ENCODE measurements at places on chromosomes 2 and 18.

- no peak for DNase-seq
These were observed 63.3 kb upstream of the CDCA7 start for GRCh38 chr2:173291412-173291811.

- no peak for DNase-seq
These were observed 53.5 kb upstream of the CYP1B1 start for GRCh38 chr2:38129481-38129880.

DNA sequence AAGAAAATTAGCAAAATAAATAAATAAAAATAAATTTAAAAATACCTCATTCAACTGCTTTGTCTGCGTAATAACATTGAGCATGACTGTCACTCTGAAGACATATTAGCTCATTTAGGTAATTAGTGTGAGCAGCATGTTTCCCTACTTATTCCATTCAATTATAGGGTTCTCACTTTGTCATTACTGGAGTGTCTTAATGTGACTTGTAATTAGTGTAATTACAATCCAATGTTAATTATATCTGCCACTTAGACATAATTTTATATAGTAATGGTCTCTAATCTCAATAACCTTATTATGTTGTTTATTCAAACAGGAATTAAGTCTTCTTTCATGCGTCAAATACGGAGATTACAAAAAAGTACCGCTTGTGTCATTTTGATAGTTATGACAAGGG lies 893.9 kb upstream of the ACVR2A start:
- DNase-seq = no peak

DNA sequence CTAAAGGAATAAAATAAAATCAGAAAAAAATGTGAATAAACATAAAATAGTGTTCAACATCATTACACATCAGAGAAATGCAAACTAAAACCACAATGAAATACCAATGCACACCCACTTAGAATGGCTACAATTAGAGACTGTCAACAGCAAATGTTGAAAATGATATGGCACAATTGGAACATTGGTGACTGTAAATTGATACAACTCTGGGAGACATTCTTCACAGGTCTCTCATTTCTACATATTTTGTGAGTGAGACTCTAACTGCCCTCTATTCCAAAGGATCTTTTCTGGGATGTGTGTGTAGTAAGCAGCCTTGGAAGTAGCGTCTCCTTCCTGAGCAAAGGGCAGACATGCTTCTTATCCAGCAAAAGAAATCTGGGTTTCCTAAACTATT lies 323.0 kb downstream of the FBXO15 start:
- no peak for DNase-seq

DNA sequence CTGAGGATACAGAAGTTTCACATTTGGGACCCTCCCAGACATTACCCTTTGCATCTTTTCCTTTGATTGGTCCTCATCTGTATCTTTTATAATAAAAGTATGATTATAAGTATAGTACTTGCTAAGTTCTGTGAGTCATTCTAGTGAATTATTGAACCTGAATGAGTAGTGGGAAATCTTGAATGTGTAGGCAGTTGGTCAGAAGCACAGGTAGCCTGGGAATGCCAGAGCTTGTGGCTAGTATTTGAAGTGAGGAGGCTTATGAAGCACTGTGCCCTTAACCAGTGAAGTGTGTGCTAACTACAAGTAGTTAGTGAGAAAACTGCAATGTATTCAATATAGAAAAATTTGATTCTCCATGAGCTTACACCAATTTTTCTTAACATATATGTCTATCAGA lies 257.6 kb downstream of the GRB14 start:
- DNase-seq = no peak

- DNase-seq = no peak
These were observed 9.9 kb downstream of the EMILIN2 start for GRCh38 chr18:2856547-2857170.

DNA sequence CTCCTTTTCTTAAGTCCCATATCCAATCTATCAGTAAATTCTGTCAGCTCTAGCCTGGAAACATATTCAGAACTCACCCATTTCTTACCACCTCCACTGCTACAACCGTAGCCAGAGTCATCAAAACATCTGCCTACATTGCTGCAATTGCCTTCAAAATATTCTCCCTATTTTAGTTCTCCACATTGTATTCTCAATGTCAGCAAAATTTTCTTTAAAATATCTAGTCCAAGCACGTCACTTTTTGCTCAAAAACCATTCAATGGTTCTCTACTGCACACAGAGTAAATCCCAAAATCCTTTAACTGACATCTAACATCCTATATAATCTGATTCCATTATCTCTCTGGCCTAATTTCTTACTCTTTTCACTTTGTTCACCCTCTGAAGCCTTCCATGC lies 68.5 kb upstream of the ERBB4 start:
- no peak for DNase-seq

- no peak for DNase-seq
These were observed 27.9 kb downstream of the IL37 start for GRCh38 chr2:112938904-112939303.

GRCh38 chr2:43441195-43441594 lies 154.6 kb downstream of the THADA start:
- no peak for DNase-seq

GRCh38 chr2:65026154-65026553 lies 30.1 kb upstream of the CEP68 start:
- DNase-seq = no peak

GRCh38 chr18:32920796-32921787 lies 148.3 kb upstream of the KLHL14 start:
- no peak for DNase-seq

- DNase-seq = no peak
These were observed 518.2 kb downstream of the NRXN1 start for GRCh38 chr2:50513724-50514123.

DNA sequence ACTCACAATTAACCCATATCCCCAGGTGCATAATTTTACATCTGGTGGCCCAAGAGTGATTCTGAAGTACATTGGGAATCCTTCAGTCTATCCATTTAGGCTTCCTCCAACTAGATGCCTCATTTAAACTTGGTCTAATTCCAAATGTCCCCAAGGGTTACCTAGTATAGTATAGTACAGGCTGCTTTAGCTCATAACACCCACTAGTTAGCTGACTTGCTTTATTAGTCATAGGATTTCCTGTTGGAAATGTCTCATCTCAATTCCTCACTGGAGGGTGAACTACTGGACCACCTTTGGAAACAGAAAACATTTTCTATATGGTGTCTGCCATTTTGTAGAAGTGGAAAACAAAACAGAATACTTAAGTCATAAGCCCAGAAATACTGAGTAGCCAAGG lies 202.5 kb upstream of the SESTD1 start:
- no peak for DNase-seq

DNA sequence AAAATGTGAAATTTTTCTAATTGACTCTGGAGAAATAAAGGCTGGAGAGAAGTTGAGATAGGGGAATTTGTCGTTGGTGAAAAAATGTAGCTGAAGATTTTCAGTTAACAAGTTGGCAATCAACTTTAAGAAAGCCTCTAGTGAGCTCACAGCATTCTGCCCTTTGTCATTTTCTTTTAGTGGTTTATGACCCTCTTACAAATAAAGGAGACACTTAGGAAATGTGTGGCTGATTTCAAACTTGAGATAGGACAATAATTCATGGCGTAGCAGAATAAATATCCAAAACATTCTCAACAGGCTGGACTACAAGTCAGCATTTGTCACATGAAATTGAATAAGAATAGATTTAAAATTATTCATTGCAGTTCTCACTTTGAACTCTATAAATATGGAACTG lies 412.5 kb upstream of the SPHKAP start:
- no peak for DNase-seq

- no peak for DNase-seq
These were observed 35.1 kb upstream of the B4GALT6 start for GRCh38 chr18:31719363-31720006.

Measured in stimulated activated CD8-positive, alpha-beta memory T cell treated with anti-CD3 and anti-CD28 coated beads, Interleukin-4, amount 100 ng/mL, for 4 hours (primary cell).